ENCODE measurements at places on chromosomes 6 and 20. TPM values are rescaled to one million over a fixed set of nuclear protein-coding genes. Genes with fewer than 3 reads are reported as not detected.

DNA sequence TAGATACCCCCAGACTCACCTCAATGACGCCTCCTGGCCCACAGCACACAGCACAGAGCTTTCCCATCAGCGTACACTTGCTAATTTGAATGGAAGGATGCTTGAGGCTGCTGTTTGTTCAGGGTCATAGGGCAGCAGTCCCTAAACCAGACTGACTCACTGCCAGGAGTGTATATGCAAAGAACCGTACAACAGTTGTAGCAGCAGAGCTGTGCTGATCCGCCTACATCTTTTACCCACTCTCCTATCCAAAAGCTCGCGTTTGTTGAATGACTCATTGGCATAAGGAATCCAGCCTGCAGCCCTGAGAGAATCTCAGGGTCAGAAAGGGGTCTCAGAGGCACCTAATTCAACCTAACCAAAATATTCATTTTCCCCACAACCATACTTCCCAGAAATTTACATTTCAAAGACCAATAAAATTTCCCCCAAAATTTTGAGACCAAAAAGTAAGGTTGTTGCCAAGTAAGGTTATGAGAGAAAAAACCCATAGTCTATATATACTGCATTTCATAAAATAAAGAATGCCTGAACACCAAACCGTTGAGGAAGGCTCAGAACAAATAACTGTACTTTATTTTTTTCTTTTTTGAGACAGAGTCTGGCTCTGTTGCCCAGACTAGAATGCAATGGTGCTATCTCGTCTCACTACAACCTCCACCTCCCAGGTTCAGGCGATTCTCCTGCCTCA, 35.3 kb upstream of the CCND3 start:
- DNase-seq, result no peak

GRCh38 chr6:44650947-44651346, 263.4 kb downstream of the CDC5L start:
- no peak for DNase-seq

DNA sequence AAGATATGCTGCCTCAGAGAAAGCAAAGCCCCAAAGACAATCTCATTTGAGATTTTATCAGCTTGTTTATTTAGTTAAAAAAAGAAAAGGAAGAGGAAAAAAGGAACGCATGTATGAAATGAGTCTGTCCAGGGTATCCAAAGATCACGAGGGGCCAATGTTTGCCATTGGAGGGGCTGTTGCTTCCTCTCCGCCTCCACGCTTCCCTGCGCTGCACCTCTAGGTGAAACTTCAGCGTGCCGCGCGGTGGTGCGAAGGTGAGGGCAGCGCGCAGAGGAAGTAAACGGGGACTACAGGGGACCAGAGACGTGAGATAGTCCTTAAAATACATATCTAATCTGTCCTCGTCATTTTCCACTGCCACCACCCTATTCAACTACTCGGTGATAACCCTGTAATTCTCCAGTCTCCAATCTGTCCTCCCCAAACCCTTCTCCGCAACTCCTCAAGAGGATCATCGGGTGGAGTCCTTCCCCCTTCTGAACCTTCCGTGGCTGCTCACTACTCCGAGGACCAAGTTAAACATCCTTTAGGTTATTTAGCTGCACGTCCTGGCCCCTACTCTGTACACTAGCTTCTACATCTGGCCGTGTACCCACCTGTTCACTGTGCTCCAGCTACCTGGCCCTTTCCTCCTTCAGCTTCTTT, 1.1 kb upstream of the DCBLD1 start:
- DNase-seq, result no peak

- DNase-seq, result peak; percentile 9
These were observed 114.7 kb downstream of the ANKRD60 start for GRCh38 chr20:58113716-58114115.

DNA sequence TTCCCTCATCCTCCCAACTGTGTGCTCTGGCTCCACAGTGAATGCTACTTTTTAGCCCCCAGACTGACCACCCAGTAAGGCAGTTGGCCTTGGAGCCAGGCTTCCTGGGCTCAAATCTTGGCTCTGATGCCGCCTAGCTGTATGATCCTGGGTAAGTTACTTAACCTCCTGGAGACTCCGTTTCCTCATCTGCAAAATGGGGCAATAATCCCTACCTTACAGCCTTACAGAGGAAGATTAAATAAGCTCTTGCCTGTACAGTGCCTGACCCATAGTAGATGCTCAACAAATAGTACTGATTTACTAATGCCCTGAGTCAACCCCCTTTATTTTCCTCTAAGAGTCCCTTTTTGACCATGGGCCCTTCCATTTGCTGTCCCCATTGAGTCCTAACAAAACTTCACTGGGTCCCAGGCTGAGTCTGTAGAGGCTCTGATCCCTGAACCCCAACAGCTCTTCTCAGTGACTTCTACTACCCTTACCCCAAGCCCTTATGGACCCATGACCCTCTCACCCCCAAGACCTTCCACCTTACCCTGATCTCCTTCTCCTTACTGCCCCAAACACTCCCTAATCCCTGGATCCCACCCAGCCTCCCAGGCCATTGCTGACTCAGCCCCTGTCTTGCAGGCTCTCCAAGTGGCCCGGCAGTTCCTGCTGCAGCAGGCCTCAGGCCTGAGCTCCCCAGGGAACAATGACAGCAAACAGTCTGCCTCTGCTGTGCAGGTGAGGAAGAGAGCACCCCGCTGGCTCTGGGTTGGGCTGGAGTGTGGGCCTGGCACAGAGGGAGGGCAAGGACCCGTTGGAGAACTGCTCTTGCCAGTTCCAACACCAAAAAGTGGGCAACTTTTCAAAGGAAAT, 31.4 kb downstream of the FOXP4 start:
- no peak for DNase-seq

DNA sequence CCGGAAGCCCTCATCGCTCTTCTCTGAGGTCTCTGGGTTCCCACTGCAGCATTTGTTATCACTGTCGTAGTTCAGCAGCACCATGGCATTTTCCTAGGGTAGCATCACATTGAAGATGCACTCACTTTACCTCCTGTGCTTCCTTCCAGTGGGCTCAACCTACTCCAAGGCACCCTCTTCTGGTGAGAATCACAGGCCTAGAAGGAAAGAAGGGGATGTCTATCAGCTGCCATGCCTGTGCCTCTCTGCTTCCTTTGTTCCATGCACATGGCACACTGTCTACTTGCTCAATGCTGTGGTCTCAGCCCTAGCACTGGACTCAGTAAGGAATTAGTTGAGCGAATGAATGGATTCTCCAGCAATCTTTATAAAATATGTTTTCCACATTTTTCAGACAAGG, 22.6 kb downstream of the CST4 start:
- DNase-seq, result peak; percentile 9

DNA sequence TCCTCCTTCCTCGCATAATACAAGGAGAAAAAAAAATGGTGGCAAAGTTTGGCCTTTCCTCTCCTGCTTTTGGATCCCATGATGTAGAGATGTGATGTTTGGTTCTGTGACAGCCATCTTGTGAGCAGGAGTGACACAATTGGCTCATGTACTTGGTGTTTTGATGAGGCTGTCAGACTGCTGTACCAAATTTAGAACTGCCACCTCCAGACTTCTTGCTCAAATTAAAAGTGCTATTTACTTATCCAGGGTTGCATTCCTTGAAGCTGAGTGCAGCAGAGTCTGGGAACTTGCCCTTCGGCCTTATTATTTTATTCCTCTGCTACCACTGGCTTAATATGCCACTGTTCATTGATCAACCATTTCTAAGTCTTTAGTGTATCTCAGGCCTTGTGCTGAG, 21.9 kb downstream of the BCAS1 start:
- DNase-seq, result no peak

- DNase-seq, result no peak
These were observed 72.4 kb upstream of the BTBD3 start for GRCh38 chr20:11845340-11845739.

DNA sequence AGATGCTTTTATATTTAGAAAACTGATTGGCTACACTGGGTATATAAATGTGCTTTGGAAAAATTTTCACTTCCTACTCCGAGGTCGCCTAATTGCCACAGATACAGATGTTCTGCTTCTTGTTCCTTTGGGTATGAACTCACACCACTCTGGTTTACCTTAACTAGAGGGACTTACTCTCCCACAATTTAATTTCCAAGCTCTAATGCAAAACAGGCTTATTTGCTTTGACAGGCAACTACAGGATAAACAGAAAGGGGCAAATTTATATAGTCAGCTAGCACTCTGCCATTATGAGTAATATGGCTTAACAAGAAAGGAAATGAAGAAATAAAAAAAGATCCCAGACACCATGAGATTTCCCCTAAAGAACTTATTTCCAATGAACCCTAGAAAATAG, 156.9 kb upstream of the ZFP64 start:
- no peak for DNase-seq

SLC24A3 gene
- total RNA-seq, result 4.6 TPM

SCUBE3 gene
- 0.39 TPM for total RNA-seq

Measured in lower leg skin (tissue), 4 donors.